Fibroblast of the conjunctiva (primary cell): ENCODE measurements at places on chromosomes 12 and 14.

GRCh38 chr12:82848845-82849244 is 162.1 kb downstream of the TMTC2 start:
- no peak for DNase-seq

GRCh38 chr14:60653701-60654161 is 4.5 kb upstream of the SIX1 start:
- no peak for DNase-seq

DNA sequence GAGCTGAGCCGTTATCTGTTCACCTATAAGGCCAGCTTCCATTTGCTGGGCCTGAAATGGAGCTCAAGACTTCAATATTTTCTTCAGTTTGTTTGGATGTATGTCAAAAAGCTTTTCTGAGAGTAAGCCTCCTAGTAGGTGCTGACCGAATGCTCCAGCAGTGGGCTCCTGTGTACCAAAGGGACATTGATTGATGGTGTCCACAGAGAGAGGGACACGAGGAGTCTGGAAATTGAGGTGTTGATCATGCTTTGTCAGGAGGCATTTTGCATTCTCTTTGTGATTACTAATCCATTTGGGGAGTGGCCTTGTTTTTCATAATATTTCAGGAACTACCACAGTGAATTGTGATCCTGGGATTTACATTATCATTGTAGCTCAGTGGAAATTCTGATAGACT is 107.7 kb upstream of the SLC38A2 start:
- DNase-seq = no peak

GRCh38 chr12:20800160-20800559 is 10.3 kb upstream of the SLCO1B3 start:
- no peak for DNase-seq

DNA sequence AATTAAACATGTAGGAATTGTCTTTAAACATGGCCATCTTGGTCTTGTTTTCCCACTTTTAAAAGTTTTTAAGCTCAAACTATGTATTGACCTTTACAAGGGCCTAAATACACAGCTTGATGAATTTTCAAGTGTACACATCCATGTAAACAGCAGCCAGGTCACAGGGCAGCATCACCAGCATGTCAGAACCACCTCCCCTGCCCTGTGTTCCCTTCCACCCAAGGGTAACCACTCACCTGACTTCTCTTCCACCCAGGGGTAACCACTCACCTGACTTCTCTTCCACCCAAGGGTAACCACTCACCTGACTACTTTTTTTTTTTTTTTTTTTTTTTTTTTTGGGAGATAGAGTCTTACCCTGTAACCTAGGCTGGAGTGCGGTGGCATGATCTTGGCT is 4.6 kb downstream of the FBXW8 start:
- DNase-seq = no peak
